ENCODE measurements at places on chromosomes 11 and 22. TPM values are rescaled to one million over a fixed set of nuclear protein-coding genes. Genes with fewer than 3 reads are reported as not detected.

The OR6Q1 gene
- not detected for total RNA-seq

The SYT13 gene
- total RNA-seq = 0.44 TPM

The SELENOO gene
- 36.1 TPM for total RNA-seq

The CDC45 gene
- total RNA-seq = not detected

The PICK1 gene
- 32.1 TPM for total RNA-seq

The FDXACB1 gene
- 1.9 TPM for total RNA-seq

The MADD gene
- total RNA-seq = 41.9 TPM

The SLC5A1 gene
- not detected for total RNA-seq

Data from tibial nerve (tissue), 4 donors.